ENCODE measurements at places on chromosomes 4 and X.
A peak's percentile ranks its signal among the peaks of the same experiment; 100 is the strongest.

DNA sequence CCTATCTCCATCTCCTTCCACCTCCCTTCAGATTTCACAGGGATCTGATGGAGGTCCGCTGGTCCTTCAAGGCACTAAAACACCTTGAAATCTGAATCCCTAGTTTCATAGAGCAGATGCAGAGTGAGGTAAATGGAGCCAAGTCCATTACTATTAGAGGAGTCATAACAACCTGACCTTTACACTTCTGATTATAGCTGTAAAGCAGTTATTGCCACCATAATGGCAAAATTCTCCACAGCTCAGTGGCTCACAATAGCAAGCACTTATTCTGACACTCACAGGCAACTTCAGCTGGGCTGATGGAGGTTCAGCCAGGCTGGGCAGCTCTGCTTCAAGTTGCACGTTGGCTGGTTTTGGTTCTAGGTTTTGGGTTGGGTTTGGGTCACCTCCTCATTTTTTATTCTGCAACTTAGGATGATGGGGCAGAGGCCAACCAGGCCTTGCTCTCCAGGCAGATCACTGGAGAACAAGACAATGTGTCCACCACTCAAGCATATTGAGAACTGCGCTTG, 51.4 kb upstream of the LRAT start:
- DNase-seq: no peak

GRCh38 chrX:103197721-103198306, 17.1 kb upstream of the BEX4 start:
- DNase-seq: no peak

DNA sequence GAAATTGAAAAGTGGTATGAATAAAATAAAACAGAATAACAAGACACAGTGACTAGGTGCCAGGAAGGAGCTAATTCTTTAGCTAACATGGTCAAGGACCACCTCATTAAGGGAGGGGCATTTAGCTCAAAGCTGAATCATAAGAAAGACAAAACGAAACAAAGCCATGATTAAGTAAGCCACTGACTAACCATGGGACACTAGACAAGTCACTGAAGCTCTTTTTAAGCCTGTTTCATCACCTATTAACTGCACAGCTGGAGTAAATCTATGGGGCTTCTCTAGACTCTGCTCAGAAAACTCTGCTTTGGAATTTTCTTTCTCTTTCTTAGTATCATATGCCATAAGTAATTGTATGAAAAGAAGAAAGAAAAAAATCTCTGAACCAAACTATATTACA, 49.8 kb upstream of the C1QTNF7 start:
- no peak for DNase-seq

DNA sequence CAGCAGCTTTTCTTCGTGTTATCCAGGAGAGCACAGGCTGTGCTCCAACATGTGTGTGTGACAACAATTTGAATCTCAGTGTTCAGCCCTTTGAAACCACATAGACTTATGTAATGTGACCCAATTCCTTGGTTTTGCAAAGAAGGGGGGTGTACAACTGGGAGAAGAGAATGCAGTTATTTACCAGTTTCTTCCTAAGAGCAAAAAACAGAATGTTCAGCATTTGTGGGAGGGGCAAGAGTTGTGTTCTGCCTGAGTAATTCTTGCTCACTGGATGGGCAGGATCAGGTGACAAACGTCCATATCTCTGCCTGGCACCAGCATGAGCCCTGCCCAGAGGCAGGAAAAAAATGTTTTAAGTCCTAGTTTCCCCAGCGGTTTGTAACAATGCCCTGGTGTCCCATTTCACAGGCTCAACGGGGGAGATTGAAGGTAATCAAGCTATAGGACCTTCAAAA, 72.0 kb downstream of the PRPS1 start:
- DNase-seq: no peak

- no peak for DNase-seq
Observed at GRCh38 chr4:107036584-107037198, 578 bp upstream of the DKK2 start.

- no peak for DNase-seq
Observed at GRCh38 chr4:75229806-75230570, 284.2 kb downstream of the RCHY1 start.

DNA sequence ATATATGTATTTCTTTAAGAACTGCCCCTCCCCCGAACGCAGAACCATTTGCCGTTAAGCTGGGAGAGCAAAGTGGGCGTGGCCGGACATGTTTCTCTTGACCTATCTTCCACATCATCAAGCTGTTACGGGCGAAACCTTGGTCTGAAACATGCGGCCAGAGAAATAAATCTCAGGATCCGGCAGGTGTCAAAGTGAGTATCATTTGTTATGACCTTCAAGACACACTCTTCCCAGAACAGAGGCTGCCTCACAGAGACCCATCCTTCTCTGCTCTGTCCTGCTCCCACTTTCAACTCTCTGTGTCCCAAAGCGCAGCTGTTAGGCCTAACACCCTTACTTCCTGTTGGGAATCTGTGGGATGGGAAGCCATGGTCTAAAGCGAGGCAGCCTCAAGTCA, at the start of gene MAGEB18:
Gene MAGEB18 (plus strand): TSS at position 70 of the 400 bp plus-strand sequence. CDS start 643 bp downstream, outside the sequence.
- DNase-seq: no peak

DNA sequence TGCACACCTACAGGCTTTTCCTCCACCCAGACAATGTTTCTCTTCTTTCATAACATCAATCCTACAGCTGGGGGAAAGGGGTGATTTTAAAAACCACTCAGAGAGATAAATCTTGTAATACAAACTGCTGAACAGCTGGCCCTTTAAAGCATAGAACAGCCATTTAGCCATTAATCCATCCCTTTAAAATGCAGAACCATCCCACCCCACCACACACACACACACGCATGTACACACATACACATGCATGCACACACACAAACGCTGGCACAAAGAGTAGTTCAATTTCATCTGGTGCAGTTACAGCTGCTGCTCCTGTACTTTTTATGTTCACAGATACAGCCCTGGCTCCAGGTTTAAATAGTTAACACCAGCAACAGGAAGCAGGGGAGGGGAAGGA, 426.1 kb downstream of the MID1IP1 start:
- no peak for DNase-seq

GRCh38 chr4:153160821-153161220, 43.4 kb upstream of the TRIM2 start:
- DNase-seq: no peak

- DNase-seq: peak; percentile 49
Observed at GRCh38 chr4:83114576-83114975, at the start of gene PLAC8. Gene PLAC8, minus strand, starts transcription at chr4:83114729. Its CDS starts 6,808 bp downstream, at chr4:83107921.

DNA sequence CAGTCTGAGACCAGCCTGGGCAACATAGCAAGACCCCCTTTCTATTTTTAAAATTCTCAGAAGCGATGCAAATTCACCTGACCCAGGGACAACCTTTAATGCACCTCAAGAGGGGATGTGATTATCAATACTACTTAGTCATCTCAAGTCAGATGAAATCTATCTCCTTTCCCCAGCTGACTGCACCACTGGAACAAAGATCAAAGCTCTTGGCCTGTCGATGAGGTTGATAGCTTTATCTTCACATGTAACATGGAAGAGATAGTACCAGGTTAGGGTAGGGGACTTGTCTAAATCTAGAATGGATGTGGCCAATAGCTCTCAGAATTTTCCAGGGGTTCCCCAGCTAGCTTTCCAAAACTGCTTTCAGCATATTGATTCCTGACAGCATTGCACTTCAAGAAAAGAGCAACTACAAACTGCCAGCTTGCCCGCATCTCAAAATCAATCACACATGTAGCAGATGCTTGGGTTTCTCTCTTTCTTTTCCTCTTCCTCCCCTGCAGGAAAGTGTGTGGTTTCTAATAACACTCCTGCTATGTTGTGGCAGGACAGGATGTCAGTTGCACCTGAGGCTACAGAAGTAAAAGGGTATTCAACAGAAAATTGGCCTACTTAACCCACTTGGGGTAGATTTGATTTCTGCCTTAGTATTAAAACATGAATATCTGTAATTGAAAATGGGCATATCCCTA, 12.2 kb upstream of the TMEM164 start:
- peak; percentile 42 for DNase-seq

DNA sequence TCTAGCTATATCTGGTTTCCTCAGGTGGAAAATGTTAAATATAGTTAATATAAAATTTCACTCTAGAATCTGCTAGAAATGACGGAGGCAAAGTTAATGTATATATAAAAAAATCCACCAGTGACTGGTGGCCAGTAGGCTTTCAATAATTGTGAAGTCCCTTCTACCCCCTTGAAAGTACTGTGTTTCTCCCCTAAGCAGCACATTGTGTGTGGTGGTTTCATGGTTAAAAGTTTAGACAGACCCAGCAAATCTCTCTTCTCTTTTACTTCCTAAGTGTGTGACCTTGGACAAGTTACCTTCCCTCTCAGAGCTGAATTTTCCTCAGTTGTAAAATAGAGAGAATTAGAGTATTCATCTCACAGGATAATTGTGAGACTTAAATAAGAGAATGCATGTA, 600 bp upstream of the HEPH start:
- no peak for DNase-seq

Data from activated CD4-positive, alpha-beta T cell treated with anti-CD3 and anti-CD28 coated beads, Interleukin-2, Interleukin-4, amounts not matched to agents 100 ng/mL and 50 ng/mL, durations not matched to agents 16 hours and 8 hours (primary cell).